Neural progenitor cell (in vitro differentiated cells): ENCODE measurements at places on chromosomes 1 and 21. TPM values are rescaled to one million over a fixed set of nuclear protein-coding genes. Genes with fewer than 3 reads are reported as not detected.
A peak's percentile ranks its signal among the peaks of the same experiment; 100 is the strongest.

DNA sequence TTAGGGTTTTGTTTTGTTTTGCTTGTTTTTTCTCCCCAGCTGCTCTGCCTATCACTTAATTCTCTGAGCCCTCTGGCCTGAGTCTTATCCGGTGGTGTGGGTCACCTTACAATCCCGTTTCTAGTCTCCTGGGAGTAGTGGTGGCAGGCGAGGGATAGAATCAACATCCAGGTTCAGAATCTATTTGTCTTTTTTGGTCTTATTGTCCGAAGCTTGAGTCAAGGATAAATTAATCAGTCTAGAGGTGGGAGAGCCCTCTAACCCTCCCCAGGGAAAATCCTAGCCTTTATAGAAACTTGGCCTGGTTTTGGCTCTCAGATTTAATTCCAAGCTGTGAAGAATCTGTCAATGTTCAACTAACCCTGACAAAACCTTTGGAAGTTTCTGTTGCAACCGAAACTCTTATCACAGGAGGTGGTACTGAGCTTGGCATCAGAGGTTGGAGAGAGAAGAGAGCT is 246.3 kb downstream of the FGGY start:
- H3K4me1 ChIP-seq = peaks cover 7% of the 10 kb centered on the region
- no peaks in the 10 kb centered on the region for H3K36me3 ChIP-seq
- no peaks in the 10 kb centered on the region for H3K27me3 ChIP-seq
- peak; percentile 16 for DNase-seq
- no peak overlapping the region for H3K27ac ChIP-seq
- H3K4me3 ChIP-seq = no peak overlapping the region

CLCA4 gene
- total RNA-seq = not detected in 2 replicates

- no peaks in the 10 kb centered on the region for H3K4me1 ChIP-seq
- no peak for DNase-seq
- no peak overlapping the region for H3K27ac ChIP-seq
- no peaks in the 10 kb centered on the region for H3K27me3 ChIP-seq
- H3K4me3 ChIP-seq = no peak overlapping the region
Measured at GRCh38 chr1:241167121-241167630, 189.8 kb downstream of the RGS7 start.

DNA sequence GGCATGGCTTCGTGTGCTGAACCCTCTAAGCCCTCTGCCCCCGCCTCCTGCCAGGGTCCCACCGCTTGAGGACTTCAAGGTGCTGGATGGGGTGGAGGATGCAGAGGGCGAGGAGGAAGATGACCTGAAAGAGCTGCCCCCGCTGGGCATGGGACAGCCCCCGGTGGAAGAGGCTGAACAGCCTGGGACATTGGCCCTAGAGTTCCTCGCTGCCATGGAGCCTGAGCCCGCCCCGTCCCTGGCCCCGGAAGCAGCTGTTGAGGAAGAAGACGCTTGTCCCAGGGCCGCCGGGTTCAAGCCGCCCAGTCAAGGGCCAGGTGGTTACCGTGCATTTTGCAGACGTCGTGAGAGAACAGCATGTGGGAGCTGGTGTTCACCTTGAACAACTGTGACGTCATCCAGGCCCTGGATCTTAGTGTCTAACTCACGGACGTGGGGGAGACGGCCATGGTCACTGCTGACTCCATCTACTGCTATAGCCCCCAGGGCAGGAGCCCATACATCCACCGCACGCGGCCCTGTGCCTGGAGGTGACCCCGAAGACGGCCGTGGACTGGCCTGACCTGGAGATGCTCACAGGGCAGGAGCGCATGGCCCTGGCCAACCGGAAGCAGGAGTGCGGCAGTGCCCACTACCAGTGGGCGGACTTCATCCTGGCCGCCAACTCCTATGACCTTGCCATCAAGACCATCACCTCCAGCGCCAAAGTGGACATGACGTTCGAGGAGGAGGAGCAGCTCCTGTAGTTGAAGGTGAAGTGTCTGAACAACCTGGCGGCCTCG is 90.1 kb downstream of the PPP1R12B start:
- DNase-seq = no peak
- peaks cover 5% of the 10 kb centered on the region for H3K36me3 ChIP-seq

DNA sequence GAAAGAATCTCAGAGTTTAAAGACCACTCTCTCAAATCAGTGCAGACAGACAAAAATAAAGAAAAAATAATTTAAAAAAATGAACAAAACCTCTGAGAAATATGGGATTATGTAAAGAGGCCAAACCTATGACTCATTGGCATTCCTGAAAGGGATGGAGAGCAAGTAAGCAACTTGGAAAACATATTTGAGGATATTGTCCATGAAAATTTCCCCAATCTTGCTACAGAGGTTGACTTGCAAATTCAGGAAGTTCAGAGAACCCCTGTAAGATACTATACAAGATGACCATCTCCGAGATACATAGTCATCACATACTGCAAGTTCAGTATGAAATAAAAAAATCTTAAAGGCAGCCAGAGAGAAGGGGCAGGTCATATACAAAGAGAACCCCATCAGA is 43.7 kb upstream of the IVNS1ABP start:
- no peaks in the 10 kb centered on the region for H3K27me3 ChIP-seq
- H3K27ac ChIP-seq = no peak overlapping the region
- H3K4me3 ChIP-seq = no peak overlapping the region

DNA sequence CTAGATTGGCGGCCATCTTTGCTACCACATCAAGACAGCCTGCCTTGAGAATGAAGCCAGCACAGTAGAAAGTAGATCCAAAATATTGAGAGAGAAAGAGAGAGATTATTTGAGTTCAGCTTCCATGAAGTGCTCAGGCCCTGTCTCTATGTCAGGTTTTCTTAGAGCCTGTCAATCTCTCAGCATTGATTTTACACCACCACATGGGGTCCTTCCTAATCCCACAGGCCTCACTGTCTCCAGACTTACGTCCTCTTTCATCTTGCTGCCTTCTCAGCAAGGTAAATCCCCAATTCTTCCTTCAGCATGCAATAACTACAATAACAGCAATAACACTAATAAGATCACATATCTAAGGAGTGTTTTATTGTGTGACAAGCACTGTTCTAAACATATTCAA is 21.0 kb downstream of the DYNLT5 start:
- peak; percentile 52 for DNase-seq
- H3K27me3 ChIP-seq = no peaks in the 10 kb centered on the region
- H3K4me3 ChIP-seq = no peak overlapping the region
- no peaks in the 10 kb centered on the region for H3K36me3 ChIP-seq
